ENCODE measurements at places on chromosomes 6 and 20.

GRCh38 chr6:44951253-44951747 lies 376.8 kb upstream of the RUNX2 start:
- no peak for DNase-seq

GRCh38 chr20:59421089-59421488 lies 120.7 kb downstream of the EDN3 start:
- no peak for DNase-seq

DNA sequence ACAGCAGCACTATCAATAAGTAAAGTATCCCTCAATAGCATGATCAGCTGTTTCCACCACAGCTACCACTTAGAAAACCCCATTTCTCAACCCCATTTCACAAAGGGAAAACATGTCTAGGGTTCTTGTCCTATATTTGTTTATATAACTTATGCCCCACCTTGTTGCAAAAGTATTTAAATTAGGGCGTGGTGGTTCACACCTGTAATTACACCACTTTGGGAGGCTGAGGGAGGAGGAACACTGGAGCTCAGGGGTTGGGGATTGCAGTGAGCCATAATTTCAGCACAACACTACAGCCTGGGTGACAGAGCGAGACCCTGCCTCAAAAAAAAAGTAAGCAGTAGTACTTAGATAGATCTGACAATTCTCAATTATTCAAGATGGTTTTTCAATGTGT lies 3.7 kb downstream of the MRPL14 start:
- DNase-seq: no peak

DNA sequence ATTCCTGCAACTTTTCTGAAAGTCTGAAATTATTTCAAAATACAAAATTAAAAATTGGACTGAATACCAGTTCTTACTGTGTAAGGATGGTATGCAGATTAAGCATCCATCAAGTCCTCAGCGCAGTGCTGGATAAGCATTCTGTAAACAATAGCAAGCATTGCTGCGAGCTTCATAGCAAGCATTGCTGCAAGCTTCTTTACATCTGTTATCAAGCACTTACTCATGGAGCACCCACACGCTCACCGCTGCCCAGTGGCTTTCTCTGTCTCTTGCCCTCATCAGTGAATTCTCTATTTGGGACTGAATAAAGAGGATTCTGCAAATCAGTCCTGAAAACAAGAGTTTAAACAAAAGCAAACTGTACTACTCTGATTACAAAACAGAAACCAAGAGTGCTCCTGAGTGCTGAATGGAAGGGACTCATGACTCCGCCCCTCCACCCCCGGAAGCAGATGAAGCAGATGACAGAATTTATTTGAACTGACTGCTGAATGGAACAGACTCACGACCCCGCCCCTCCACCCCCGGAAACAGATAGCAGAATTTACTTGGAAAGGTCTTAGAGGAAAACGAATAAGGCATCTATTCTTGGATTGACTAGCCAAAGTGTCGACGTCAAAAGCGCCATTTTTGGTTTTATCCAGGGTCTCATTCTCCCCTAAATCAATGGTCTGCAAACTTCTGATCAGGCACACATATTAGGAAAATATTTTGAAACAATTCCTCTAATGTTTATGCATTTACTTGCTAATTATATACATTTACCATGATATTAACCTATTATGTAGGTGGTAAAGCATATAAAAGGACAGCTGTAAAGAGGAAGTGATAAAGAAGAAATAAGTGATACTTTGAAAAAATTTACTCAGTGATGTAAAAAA lies 22.1 kb upstream of the EYA2 start:
- no peak for DNase-seq

GRCh38 chr6:14474816-14475215 lies 357.2 kb downstream of the CD83 start:
- no peak for DNase-seq

GRCh38 chr6:26349964-26350857 lies 14.8 kb upstream of the BTN3A2 start:
- DNase-seq: no peak

DNA sequence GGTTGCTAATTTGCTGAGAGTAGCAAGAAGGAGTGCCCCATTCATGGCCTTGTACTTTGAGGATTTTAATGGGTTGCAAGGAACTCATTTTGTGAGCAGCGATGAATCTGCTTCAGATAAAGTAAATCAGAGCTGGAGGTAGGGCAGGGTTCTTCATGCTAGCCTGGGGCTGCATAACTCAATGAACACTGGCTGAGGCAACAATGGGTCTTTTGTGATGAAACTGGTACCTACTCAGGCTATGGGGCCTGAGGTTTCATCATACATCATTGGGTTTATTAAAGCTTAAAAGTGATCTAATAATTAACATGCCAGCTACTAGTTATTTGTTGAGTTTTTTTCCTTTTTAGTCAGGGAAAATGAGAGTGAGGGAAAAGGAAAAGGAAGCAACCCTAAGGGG lies 106.9 kb downstream of the FAM50B start:
- DNase-seq: no peak

GRCh38 chr6:6152060-6152459 lies 145.3 kb upstream of the NRN1 start:
- DNase-seq: no peak

DNA sequence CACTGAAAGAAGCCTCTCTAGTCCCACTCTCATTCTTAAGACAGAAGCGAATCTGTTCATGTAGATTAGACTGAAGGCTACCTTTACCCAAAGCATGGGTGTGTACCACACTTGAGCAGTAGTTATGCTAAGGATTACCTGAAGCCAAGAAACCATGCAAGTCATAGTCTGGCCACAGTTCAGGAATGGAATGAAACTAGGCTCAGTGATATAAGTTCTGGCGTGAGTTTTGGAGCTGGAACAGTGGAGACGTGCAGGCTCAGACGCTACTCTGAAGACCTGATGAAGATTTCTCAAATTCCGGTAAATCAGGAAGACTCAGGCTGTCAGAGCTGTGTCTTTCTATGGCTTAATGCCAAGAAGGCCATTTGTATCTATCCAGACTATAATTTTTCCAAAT lies 219.9 kb downstream of the HDGFL1 start:
- no peak for DNase-seq

DNA sequence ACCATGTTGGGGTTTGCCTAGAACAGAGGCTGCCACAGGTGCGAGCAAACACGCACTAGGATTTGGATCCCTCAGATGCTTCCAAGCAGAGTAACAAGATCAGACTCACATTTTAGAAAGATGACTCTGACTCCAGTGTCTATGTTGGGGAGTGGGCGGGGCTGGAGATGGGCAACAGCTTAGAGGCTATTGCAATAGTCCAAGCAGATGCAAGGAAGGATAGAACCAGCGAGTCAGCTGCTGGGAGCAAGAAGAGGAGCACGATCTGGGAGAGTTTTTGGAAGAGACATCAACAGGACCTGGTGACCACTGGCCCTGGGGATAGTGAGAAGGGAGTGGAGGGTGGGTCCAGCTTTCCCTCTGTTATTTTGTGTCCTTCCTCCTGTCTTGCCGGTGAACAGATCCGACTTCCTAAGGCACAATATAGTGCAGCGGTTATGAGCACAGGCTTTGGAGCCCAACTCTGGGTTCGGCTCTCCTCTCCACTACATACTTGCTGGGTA lies 52.7 kb downstream of the FGD2 start:
- DNase-seq: no peak

DNA sequence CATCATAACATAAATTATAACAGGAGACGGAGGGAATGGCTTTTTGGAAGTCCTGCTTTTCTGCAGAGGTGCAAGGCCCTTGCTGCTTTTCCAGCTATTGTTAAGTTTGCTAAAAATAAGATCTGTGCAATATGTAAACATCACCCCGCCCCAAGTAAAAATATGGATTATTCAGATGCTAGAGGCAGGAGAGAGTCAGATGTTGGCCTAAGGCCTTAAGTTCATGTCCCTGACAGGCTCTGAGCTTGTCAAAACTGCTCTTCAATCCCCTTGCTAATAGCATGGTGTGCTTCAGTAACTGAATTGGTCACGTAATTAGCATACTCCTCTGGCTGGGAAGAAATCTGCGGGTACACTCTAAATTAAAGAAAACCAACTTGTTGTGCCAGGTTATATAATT lies 147.5 kb downstream of the BMP2 start:
- DNase-seq: no peak

DNA sequence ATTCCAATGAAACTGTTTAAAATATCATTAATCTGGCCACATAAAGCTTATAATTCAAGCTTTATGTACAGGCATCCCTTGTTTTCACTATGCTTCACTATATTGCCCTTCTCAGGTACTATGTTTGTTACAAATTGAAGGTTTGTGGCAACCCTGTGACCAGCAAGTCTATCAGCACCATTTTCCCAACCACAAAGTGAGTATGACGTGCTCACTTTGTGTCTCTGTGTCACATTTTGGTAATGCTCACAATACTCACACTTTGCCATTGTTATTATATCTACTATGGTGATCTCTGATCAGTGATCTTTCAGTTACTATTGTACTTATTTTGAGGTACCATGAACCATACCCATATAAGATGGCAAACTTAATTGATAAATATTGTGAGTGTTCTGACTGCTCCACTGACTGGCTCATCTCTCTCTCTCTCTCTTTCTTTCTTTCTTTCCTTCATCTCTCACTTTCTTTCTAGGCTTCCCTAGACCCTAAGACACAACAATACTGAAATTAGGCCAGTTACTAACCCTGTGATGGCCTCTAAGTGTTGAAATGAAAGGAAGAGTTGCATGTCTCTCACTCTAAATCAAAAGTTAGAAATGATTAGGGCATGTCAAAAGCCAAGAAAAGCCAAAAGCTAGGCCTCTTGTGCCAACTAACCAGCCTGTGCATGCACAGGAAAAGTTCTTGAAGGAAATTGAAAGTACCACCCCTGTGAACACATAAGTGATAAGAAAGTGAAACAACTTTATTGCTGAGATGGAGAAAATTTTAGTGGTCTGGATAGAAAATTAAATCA lies 227.9 kb downstream of the BCAS1 start:
- DNase-seq: no peak

DNA sequence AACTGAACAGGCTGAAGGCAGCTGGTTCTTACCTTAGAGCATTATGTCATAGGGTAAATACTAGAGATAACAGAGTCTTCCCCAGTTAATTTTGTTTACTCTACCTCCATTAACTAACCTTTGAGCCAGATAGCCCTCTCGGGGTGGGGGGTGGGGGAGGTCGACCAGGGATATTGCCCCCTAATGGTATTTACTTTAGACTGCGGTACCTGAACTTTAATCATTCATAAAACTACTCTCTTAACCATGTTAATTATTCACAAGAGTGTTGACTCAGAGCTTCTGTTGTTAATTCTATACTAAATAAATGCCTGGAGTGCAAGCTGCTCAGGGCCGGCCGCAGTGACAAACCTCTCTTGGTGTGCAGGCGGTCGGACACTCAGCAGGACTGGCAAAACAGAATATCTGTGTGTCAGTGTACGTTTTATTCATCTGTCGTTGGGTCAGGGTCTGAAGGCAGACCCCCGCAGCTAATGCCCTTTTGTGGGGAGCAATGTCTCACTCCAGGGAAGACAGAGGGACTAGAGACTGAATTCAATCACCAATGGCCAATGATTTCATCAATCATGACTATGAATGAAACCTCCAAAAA lies 152.4 kb upstream of the COL21A1 start:
- no peak for DNase-seq

GRCh38 chr20:13384132-13384531 lies 163.1 kb downstream of the ISM1 start:
- no peak for DNase-seq

DNA sequence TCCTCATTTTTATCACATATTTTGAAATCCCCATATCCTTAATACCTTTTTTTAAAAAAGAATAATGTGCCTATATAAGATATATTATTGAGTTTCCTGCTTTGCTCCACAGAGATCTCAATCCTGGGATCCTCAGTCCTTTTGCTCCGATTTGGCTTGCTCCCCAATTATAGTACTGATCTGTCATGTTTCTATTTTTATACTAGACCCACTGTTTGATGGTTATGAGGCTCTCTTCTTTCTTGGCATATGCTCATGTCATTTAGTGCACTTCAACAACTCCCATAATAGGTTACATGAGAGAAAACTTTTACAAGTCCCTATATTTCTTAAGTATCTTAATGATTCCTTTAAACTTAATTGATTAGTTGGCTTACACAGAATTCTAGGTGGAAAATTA lies 958.5 kb upstream of the EPHA7 start:
- no peak for DNase-seq

- DNase-seq: no peak
Observed at GRCh38 chr6:45495429-45496084, 117.8 kb upstream of the SUPT3H start.

GRCh38 chr20:3889489-3890397 lies 556 bp downstream of the PANK2 start:
- no peak for DNase-seq

- no peak for DNase-seq
Observed at GRCh38 chr20:21090721-21091120, 15.4 kb downstream of the LINC00237 start.

DNA sequence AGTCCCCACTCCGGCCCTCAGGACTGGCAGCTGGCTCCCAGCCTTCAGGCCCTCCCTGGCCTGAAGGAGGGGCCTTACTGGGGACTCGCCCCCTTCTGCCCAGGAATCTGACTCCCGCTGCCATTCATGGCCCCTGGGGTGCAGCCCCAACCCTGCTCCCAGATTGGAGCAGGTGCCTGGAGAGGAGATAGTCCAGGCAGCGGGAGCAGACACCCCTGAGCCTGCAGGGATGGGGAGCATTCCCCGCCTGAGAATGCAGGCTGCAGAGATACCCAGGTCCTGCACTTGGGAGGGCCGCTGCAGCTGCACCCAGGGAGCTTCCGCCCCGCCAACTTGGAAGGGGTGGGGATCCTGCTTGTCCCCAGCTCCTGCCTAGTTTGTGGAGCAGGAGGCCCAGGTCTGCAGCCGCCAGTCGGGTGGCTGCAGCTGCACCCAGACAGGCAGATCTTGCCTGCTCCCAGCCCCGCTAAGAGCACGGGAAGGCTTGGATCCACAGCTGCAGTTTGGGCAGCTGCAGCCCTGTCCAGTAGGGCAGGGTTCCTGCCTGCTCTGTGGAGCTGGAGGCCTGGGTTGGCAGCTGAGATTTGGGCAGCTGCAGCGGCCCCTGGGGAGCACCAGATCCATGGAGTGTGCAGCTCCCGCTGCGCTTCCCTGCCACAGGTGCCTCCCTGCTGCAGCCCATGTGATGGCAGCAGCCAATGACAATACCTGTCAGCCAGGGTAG lies 5.2 kb downstream of the GTSF1L start:
- DNase-seq: no peak

GRCh38 chr6:127456465-127456864 lies 2.7 kb downstream of the KIAA0408 start:
- no peak for DNase-seq

DNA sequence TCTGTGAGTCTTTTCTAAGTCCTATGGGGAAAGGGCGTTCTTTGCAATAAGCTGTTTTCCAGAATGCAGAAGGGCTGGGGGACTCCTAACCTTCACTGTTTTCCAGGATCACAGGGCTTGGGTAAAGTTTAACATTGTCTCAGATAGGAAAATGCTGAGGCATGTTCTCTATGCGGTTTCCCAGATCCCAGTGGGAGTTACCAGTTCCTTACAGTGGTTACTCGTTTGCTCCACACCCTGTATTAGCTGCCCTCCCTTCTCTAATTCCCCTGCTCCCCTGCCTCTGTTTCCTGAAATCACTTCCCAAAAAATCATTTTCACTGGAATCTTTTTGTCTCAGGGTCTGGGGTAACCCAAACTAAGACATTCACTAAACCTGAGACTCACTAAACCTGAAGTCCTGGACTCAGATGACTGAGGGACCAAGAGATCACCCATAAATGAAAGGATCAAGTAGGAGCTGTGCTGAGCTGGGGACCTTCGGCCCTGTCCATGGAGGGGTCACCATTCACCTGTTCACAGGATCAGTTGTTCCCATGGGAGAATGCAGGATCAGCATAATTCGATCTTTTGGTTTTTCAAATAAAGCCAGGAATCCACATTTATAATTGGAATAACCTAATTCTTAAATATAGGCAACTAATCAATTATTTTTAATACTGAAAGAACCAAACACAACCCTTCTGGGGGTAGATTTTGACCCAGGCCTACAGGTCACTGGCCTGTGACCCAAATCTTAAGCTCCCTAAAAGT lies 76.2 kb downstream of the ISM1 start:
- no peak for DNase-seq
